ENCODE measurements at places on chromosomes 16 and 17. TPM values are rescaled to one million over a fixed set of nuclear protein-coding genes. Genes with fewer than 3 reads are reported as not detected.
A peak's percentile ranks its signal among the peaks of the same experiment; 100 is the strongest.

DNA sequence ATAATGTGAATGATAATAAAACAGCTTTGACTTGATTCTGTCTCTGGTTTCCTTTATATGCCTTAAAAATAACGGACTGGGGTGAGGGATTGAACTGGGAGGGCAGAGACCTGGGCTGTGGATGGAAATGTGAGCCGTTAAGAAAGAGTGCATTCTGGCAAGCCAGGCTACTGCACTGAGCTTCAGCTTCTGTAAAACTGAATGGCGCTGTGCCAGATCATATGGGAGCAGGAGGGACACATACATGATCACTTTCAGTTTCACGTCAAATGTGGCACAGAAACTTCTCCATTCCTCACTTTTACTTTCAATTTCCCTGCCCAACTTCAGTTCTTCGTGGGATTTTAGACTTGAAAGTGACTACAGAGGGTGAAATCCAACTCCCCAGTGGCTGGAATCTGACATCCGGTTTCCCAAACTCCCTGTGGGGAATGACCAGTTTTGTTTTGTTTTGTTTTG lies 1.1 kb downstream of the MT2A start:
- DNase-seq: peak; percentile 90

The KRTAP4-4 gene
- not detected for total RNA-seq

The GPR142 gene
- total RNA-seq: not detected

The PNMT gene
- total RNA-seq: not detected

The CHST4 gene
- total RNA-seq: not detected

The GALR2 gene
- 0.15 TPM for total RNA-seq

Measured in activated CD4-positive, alpha-beta T cell treated with anti-CD3 and anti-CD28 coated beads, Interleukin-2, amount 10 ng/mL, durations not matched to agents 7 days and 5 days (primary cell).